ENCODE measurements at places on chromosomes 12 and 14.

- DNase-seq = no peak
These were observed 88.9 kb upstream of the SOX5 start for GRCh38 chr12:24038211-24038997.

- peak; percentile 11 for DNase-seq
These were observed 86.9 kb downstream of the BCAT1 start for GRCh38 chr12:24861766-24862540.

DNA sequence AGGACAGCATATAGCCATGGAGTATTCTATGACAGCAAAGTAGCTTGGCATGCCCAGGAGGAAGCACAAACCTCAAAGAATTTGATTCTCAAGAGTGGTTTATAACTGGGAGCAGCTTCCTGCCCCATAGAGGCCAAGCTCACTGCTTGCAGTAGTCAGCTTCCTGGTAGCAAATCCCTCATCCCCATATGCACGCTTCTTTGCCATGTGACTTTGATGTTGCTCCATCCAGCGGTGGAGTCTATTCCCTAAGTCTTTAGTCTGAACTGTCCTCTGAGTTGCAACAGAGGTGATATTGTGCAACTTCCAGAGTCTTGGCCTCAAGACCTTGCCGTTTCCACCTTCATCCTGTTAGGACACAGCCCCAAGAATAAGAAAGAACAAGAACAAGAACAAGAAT, 996.8 kb upstream of the TMEM132C start:
- peak; percentile 91 for DNase-seq

- DNase-seq = no peak
These were observed 190.4 kb upstream of the DIO3 start for GRCh38 chr14:101370593-101371569.

GRCh38 chr14:95495538-95496025, 20.9 kb downstream of the SYNE3 start:
- DNase-seq = peak; percentile 77

DNA sequence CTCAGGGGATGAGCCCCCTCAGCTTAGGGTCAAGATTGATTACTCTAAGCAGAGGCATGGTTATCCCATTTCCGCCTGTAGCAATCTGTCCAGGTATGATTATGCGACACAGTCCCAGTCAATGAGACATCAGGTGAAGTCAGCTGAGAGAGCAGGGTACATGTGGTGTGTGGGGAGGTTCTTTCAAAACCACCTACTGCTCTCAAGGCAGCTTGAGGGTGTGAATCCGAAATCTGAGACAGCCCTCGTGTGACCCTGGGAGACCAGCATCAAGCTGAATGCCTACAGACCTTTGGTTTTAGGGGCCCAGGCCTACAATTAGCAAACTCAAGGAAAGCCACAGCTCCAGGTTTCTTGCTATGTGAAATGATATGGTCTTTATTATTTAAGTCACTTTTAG, 275.7 kb downstream of the ITPR2 start:
- DNase-seq = no peak

DNA sequence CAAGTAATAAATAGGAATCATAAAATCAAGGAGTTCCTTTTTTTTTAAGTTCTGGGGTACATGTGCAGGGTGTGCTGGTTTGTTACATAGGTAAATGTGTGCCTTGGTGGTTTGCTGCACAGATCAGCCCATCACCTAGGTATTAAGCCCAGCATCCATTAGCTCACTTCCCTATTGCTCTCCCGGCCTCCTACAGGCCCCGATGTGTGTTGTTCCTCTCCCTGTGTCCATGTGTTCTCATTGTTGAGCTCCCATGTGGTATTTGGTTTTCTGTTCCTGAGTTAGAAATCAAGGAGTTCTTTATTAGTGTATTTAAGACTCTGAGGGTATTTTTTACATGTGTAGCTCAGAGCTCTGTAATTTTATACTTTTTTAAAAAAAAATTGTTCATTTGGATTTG, 86.0 kb downstream of the SCFD1 start:
- no peak for DNase-seq

- DNase-seq = no peak
These were observed 8.7 kb downstream of the SLC48A1 start for GRCh38 chr12:47781479-47782371.

DNA sequence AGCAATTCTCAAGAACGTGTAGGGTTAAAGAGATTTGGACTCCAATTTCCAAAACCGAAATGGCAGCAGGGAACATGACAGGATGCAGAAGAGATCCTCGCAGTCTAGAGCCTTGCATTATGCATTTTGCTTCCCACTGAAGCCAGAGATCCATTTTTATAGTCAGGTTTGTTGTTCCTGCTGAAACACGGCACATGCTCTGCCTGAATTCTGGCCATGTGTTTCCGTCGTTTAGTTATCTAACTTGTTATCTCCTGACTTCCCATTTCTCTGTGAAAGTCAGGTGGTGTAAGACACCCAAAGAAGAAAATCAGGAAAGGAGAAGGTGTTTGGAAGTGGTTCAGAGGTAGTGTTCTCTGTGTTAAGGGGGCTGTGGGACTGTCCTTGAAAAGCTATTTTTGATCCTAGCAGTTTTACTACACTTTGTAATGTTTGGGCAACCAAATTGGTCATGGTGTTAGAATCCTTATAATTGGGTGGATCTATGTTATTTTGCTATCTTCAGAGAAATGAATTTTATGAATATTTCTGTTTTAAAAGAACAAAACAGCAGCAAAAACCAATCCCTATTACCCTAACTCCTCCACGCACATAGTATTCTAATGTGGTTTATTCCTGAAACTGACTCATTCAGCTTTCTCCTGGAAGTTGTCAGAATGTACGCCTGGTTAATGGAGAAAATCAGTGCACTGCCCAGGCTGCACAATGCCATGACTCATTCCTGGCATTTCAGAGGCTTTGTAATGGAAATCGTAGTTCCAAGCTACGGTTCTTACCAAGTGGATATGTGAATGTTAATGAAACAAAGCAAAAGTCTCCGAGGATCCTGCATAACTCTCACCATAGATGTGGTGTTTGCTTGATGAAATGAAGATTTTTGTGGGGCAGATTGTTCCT, 110.1 kb downstream of the SAMD4A start:
- no peak for DNase-seq

- no peak for DNase-seq
These were observed 703.5 kb upstream of the TBX3 start for GRCh38 chr12:115387467-115387901.

DNA sequence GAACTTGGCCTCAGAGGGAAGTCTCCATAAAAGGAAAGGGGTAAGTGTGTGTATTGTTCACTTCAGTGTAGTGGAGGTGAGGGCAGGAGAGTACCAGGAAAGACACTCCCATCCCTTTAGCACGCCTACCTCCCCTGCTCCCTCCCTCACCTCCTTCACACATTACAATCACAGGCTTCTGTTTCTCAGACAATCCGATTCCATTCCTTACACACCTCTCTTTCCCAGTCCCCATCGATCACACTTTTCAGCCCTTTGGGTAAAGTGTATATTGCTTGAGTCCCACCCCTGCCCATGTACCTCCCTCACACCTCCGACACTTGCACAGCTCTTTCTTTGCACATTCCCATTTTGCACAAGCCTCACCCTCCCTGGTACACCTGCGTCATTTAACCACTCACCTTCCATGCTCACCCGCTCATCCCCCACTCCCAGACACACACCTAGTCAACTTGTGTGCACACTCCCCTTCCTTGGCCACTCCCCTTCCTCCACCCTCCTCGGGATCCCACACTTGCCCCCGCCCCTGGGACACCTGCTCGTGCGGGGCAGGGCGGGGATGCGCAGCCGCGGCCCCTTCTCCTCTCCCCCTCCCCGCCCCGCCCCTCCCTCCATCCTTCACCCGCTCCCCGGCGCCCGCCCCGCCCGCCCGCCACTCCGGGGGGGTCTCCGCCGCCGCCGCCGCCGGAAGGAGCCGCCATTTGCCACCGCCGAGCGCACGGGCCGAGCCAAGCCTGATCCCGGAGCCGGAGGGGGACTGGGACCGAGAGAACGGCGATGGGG, at the start of gene MARCHF9:
Gene MARCHF9 (plus strand): TSS at position 693 of the 783 bp plus-strand sequence. CDS start 426 bp downstream, outside the sequence.
- DNase-seq = no peak

DNA sequence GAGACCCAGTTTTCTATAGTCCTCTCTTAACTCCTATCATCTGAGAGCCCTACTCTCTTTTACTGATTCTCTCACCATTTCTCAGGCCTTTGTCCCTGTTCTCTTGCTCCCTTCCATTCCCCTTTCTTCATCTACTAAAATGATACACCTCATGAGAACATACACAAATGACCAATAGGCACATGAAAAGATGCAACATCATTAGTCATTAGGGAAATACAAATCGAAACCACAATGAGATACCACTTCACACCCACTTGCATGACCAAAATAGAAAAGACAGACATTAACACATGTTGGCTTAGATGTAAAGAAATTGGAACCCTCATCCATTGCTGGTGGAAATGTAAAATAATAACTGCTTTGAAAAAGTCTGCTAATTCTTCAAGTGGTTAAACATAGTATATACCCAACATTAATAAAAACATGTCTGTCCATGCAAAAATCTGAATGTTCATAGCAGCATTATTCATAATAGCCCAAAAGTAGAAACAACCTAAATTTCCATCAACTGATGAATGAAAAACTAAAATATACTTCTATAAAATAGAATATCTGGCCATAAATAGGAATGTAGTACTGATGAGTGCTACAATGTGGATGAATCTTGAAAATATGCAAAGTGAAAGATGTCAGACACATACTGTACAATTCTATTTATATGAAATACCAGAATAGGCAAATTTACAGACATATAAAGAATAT, 66.0 kb downstream of the DENND5B start:
- DNase-seq = peak; percentile 75

DNA sequence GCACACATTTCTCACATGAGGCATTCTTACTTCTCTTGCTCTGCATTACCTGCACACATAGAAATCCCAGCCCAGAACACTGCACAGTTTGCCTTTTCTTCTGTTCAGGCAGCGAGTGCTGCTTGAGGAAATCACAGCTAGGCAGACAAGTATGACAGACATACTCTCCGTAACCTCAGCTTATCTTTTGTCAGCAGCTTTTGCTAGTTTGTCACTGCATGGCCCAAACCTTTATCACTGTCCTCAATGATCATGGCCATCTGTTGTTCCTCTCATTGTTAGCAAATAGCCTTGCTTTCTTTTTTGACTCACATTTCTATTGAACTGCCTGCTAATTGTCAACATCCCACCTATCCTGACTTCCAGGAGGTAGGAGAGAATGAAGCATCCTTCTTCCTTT, 5.3 kb downstream of the ZNF10 start:
- no peak for DNase-seq

- DNase-seq = no peak
These were observed 253.7 kb downstream of the MSRB3 start for GRCh38 chr12:65532162-65532561.

DNA sequence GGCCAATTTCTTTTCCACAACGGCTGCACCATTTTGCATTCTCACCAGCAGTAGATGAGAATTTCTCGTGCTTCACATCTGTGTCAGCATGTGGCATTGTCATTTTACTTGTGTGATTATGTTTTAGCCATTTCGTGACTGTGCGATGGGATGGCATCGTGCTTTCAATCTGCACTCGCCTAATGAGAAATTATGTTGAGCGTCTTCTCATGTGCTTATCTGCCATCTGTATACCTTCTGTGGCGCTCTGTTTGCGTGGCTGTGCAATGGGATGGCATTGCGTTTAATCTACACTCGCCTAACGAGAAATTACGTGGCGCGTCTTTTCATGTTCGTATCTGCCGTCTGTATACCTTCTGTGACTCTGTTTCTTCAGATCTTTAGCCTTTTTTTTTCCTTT, 14.9 kb upstream of the GPR132 start:
- no peak for DNase-seq

DNA sequence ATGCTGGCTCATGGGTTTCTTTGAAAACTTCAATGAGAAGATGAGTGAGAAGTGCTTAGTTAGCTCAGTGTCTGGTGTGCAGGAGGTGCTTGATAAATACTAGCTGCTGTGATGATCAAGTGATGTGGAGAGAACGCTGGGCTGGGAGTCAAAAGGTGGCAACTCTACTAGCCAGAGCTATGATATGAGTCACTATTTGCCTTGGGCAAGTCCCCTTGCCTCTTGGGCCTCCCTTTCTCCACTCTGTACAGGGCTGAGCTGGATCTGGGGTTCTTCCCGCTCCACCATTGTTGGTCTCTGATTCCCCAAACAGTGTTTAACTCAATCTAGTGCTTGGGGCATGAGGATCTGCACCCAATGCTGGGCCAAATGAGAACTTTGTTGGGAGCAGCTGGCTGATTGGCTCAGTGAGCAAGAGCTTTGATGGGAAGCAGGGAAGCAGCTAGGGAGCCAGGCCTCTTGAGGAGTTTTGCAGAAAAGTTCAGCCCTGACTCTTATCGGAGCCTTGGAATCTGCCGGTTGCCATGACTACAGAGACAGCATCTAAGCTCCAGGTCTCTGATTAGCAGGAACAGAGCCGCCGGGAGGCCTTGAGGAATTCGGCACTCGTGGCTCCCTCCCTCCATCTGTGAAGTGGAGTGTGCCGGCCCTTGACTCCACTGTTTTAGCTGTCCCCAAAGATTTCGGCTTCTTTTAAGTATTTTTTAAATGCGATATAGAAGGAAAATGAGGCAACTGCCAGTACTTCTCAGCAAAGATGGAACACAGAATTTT, 82.1 kb upstream of the HSPB8 start:
- no peak for DNase-seq

DNA sequence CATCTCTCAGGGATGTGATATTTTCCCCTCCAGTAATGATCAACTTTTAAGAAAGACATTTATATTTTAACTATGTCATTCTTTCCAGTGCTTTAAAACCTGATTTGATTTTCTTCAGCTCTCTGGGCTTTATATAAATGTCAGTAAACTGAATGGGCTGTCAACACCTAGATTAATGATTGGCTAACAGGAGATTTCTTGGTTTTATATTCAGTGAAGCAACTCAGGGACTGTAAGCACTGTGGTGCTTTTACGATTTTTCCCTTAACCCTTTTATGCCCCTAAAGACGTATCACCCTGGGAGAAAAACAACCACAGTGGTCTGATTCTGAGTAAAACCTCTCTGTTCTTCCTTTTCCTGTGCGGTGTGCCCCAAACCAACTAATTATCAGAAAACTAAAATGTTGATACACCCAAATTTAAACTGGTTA, 38.0 kb downstream of the PTGER2 start:
- no peak for DNase-seq

- DNase-seq = no peak
These were observed 31.8 kb downstream of the SLC16A7 start for GRCh38 chr12:59627582-59627981.

DNA sequence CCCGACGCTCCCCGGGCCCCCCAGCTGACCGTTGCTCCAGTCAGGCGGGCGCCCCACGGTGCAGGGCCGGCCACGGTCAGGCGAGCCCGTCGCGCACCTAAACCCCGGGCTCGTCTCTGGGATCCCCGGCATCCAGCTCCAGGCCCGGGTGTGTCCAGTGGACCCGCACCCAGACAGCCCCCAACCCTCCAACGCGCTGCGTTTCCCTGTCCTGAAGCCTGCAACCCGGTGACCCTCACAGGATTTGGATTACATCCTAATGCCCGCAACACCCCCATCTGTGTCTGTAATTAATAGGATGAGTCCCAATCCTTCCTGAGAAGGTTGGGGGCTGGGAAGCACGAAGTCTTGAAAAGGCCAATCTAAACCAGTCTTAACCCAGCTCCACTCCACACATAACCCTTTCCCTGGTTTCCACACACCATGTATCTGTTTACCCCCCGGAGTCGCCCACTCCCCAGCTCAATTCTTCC, 10.4 kb downstream of the CPNE6 start:
- no peak for DNase-seq

GRCh38 chr14:83491091-83491490, 1957.4 kb upstream of the SEL1L start:
- no peak for DNase-seq

- no peak for DNase-seq
These were observed 166.9 kb downstream of the PTCSC3 start for GRCh38 chr14:36009643-36010042.

- no peak for DNase-seq
These were observed 5.7 kb downstream of the SLC6A13 start for GRCh38 chr12:256958-257357.

Data from inflammatory macrophage (primary cell).